ENCODE measurements at places on chromosomes 4 and X.
A peak's percentile ranks its signal among the peaks of the same experiment; 100 is the strongest.

- no peak for DNase-seq
These were observed 64.6 kb downstream of the FHIP1A start for GRCh38 chr4:151473521-151474097.

DNA sequence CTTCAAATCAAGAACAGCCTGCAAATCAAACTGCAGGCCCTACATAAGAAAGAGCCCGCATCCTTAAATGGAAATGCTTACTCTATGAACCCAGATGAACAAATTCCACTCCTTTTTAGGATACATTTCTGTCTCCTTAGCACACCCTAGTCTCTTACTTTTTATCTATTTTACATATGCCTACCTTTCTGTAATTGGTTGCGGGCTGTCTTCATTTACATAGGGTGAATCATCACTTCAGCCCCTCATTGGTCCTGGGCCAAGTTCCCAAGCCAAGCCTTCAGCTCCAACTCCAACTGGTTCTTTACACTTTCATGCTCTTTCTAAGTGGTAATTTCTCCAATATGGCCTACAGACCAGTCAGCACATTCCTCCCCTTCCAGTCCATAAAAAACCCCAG, 219.3 kb downstream of the TRAM1L1 start:
- DNase-seq: no peak

- DNase-seq: peak; percentile 50
These were observed 124.2 kb downstream of the NFKB1 start for GRCh38 chr4:102625232-102625930.

GRCh38 chrX:40420899-40421729, 159.7 kb upstream of the ATP6AP2 start:
- peak; percentile 52 for DNase-seq

DNA sequence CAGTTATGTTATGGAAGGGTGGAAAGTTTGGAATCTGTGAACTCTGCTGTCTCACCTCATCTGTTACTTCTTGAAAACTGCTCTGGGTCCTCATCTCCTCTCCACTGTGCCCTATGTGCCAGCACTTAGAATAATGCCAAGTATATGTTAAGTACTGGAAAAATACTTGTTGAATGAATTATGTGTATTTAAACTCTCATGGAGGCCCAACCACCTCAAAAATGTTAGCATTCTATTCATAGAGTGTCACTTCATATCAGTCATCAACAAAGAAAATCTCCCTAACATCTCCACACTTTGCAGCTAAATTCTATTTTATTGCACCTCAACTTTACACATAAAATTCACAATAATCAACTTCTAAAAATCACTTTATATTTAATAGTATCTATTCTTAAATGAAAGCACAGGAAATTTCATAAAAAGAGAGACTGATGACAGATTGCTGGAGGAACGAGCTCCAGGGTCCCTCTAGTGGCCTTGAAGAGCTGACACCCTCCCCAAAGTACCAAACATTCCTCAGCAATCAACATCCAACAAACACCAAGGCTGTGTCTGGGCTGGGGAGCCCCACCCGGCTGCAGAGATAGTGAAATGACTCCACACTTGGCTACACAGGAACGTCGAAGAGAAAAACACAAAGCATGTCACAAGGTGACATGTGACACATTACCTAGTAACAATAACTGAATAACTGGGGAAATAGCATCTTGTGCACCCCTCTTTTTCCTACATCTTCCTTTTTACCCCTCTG, 45.8 kb downstream of the SLC39A8 start:
- peak; percentile 11 for DNase-seq

DNA sequence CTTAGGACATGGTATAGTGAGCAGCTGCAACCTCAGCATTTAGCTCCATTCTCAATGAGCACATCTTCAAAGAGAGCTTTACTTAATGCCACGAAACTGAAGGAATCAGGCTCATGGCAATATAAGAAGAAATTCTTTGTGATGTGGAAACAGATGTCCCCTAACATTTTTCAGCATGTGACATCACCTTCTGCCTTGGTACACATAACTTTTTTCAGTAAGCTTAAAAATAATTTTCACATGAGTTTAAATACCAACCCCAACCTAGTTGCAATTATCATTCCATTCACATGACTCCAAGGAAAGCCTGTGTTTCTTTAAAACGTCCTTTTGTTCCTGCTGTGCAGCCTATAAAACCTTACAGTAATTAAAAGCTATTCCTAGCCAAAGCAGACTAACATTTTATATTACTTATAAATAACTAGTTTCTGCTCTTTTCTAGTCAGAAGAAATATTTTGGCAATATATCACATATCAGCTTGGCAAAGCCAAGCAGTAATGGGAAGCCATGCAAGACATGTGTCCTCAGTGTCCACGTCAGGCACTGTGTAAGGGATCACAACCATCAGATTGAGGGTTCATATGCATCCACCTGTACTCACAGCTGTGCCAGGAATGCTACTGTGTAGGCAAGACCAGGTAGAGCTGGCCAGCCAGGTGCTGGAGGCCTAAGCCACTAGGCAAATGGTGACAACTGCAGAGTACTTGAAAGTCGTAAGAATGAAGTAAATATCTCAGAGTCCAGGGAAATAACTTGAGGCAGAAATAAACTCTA, 466.6 kb downstream of the INPP4B start:
- DNase-seq: peak; percentile 69

GRCh38 chr4:187903106-187903505, 92.5 kb upstream of the ZFP42 start:
- no peak for DNase-seq

GRCh38 chrX:124223524-124223923, 108.9 kb upstream of the TEX13D start:
- no peak for DNase-seq

- no peak for DNase-seq
These were observed 112.3 kb downstream of the NYX start for GRCh38 chrX:41559235-41560052.

DNA sequence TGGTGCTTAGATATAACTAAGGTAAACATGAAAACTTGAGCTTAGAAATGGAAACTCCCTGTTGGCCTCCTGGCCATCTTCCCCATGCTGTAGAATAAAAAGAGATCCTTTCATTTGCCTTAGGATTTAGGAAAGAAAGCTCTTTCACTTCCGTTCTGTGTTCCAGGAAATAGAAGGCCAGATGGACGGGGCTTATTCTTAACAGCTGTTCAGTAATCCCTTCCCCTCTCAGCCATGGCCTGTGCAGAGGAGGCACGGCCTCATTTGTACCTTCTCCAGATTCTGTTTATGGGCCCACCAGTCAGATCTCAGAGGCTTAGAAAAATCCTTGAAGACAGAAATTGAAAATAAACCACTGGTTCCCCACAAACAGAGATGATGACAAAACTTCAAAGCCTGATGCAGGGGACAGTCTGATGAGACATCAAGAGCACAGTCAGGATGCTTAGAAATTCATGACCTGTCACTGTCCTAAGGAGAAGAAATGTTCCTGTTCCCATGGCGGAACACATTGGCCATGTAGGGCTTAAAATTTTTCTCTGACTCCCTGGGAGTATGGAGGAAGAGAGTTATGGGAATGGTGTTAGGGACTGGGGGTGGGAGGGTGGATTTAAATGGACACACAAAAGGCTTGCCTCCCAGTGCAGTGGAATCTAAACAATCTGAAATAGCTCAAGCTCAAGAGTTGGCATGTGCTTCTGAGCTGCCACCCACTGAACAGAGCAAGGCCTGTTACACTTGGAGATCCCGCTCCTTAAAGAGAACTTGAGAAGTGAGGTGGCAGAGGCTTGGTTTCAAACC, 188.8 kb downstream of the SOWAHB start:
- no peak for DNase-seq

DNA sequence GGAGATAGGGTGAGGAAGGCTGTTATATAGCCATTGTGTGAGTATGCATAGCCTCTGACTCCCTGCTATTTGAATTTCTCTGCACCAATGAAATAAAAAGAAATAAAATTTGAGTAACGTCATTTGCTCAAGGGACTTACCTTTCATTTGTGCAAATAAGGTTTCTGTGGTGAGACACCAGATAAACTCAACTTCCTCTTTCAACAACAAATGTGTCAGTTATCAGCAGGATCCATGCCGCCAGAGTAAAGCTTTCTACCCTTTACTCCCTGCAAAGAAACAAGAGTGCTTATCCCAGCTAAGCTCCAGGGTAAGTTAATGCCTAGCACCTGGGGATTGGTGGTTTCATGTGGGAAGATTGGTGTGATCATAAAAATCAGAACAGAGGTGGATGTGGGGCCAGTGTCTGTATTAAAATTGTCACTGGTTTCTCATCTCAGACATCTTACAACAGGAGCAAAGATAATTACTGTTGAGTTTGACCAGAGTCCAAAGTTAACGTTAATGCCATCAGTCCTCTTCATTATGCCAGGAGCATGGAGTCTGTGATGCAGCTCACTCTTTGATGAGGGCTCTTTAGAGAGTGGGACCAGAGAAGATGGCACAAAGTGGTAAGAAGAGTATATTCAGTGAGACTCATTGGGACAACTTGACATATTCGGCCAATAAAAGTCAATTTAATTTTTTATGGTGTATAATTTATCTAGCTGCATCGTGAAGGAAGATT, at the start of gene P2RY10:
Gene P2RY10, plus strand, starts transcription at position 206 of the 727 bp plus-strand sequence. CDS start 15,130 bp downstream, outside the sequence.
- no peak for DNase-seq

GRCh38 chr4:95410387-95410977, 138.3 kb downstream of the UNC5C start:
- no peak for DNase-seq

DNA sequence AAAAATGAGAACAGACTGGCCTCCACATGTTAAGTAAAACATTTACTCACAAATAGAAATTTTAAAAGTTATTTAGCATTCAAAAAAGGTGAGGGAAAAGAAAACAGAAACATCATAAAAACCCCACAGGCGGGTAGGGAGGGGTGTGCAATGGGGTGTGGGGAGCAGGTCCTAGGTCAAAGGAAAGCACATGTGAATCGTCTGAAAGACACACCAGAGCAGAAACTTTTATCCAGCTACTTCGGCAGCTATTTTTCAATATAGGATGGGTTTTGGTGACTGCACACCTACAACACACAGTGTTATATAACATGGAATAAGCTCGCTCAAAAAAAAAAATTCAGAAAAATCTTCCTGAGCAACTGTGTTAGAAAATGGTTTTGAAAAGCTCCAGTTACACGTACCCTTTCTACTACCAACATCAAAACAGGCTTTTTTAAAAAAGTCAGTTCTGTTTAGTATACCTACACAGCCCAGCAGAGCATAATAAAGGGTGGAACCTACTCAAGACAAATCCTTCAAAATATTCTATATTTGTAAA, 1.6 kb downstream of the OTUD4 start:
- DNase-seq: peak; percentile 8

- DNase-seq: no peak
These were observed 71.8 kb upstream of the PTPN13 start for GRCh38 chr4:86522349-86522748.

DNA sequence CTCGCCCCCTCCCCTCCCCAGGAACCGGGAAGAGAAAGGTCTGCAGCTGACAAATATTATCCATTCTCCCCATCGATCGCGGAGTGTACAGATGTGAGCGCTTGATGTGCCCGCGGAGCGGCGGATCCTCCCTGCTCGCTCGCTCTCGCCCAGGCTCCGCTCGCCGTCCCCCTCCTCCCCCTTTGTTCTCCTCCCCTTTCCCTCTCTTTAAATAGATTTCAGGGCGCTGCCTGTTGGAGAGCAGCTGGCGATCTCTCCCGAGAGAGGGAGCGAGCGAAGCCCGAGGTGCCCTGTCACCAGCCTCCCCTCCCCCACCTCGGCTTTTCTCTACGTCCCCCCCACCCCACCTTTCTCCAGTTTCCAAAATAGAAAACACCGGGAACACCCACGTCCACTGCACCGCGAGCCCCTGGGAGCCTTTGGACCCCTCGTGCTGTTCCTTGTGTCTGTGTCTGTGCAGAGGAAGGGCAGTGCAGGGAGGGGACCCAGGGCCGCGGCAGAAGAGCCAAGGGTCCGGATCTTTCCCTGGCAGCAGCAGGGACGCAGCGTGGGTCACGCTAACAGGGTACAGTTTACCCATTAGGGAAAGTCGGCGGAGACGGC, 56.6 kb upstream of the BCOR start:
- DNase-seq: no peak

GRCh38 chr4:182881914-182882313, 35.3 kb downstream of the DCTD start:
- no peak for DNase-seq

DNA sequence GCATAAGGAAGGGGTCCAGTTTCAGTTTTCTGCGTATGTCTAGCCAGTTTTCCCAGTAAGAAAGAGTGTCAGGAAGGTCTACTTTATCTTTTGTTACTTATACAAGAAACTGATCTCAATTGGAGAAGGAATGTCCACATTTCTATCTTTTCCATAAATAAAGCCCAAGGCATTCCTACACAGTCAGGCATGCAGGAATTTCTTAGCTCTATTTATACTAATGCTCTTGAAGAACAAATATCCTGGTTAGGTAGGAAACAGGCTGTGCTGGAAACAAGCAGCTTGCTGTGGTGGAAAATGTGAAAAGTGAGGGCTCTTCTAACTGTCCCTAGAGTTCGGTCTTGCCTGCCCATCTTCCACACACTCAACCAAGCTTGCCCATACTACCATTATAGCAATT, 37.9 kb upstream of the PITX2 start:
- no peak for DNase-seq

- no peak for DNase-seq
These were observed 24.1 kb upstream of the OCIAD2 start for GRCh38 chr4:48930654-48931053.

GRCh38 chrX:72023071-72023470, 108.6 kb downstream of the RTL5 start:
- DNase-seq: no peak

DNA sequence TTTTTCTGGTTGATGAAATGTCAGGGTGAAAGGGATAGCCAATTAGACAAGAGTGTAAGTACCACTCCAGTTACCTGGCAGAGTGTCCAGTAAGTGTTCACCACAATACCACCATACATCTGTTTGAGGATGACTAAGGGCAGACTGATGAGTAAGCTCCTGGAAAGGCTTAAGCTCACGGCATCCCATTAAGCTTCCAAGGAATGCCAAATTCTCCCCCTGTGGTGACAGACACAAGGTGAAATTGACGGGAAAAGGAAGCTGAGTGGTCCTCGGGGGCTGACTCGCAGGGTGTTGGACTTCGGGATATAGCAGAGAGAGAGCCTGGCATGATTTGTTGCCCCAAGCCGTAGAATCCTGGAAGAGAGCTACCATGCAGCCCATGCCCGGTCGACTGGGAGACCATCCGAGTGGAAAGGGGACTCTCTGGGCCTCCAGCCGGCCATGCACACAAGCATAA, 7.6 kb upstream of the BST1 start:
- peak; percentile 98 for DNase-seq

DNA sequence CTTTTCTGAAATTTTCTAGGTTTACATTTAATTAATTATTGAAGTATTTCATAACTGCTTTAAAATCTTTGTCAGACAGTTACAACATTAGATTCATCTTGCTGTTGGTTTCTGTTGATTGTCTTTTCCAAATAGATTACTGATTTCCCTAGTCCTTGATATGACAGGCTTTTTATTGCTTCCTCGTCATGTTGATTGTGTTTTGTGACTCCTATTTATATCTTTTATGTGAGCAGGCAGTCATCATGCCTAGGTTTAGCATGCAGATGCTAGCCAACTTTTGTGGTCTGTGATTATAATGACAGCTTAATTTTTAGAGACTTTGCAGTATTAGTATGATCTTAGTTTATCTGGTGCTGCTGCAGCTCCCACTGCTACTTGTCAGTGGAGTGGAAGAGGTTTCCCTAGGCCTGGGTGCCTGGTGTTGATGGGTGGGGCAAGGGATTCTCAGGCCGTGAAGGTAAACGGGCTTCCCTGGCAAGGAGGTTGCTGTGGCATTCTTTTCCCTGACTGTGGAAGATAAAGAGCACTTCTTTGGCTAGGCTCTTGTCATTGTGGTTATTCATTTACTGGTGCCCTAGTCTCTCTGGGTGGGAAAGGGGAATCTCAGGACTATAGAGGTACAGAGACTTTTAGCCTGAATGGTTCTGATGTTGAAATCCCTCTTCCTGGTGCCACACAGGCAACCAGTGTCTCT, 65.7 kb downstream of the SERPINA7 start:
- DNase-seq: no peak

- DNase-seq: no peak
These were observed 23.1 kb downstream of the CT47C1 start for GRCh38 chrX:119095936-119096335.

Data from mammary epithelial cell (primary cell).